Upper lobe of right lung (tissue), 1 donor: ENCODE measurements at places on chromosomes 2 and 18. TPM values are rescaled to one million over a fixed set of nuclear protein-coding genes. Genes with fewer than 3 reads are reported as not detected.
A peak's percentile ranks its signal among the peaks of the same experiment; 100 is the strongest.

DNA sequence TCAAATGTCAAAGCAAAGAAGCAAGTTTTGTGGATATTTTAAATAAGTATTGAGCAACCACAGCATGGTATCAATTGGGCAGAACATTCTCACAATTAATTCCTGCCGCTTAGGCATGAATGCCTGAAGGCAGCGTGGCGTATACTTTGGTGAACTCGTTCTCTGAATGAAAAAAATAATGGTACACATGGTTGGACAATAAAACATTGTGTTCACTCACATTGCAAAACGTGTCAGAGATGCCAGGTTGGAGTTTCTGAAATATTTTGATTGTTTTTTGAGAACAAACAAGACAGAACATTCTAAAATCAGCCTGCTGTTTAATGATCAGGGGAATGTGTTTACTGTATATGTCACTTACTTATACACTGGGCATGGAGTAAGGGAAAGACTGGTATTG is 254.2 kb downstream of the CDH2 start:
- DNase-seq = no peak

DNA sequence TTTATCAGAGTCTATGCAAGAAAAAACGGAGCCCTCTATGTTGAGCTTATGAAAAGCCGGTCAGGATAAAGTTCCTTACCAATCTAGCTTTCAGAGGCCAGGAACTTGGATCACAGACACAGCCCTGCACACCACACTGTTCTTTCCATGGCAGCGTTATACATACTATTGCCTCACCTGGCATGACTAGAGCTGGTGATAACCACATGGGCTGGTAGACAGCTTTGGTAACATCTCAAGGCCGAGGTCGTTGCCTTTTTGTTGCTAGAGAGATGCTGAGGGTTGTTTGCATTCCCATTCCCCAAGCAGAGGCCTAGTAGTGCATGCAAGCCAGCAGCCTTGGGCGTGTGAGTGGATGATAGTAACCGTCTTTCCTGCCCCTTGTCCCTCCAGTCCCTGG is 78.0 kb downstream of the ITGB1BP1 start:
- DNase-seq = no peak

DNA sequence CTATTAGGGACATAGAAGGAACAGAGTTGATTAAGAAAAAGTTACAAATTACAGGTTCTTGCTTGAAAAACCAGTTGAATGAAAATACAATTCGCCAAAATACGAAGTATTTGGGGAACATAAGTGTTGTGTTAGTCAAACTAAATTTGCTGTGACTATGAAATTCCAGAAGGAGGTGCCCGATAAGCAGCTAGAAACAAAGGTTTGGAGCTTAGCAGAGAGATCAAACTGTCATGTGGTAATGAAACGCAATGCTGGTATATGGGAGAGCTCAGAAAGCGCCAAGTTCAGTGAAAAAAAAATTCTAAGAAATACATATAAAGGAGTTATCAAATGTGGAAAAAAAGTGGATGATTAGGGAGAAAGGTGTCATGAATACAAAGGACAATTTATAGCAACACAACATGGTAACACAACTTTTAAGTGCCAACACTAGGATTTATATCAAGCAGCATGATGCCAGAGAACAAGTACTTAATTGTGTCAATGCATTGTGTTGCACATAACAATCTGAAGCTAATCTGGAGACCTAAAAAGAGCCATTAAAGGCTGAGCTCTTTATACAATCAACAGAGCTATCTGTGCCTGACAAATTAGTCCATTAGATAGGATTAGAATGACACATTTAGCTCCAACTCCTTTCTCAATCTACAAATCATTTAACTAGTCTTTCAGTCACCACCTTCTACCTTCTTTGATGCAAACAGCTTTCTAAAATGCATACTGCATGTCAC is 31.2 kb downstream of the SMAD2 start:
- DNase-seq = no peak

- no peak for DNase-seq
Measured at GRCh38 chr2:211367711-211368110, 811.3 kb downstream of the CPS1 start.

- no peak for DNase-seq
Measured at GRCh38 chr18:22538426-22538825, 120.7 kb upstream of the CTAGE1 start.

DNA sequence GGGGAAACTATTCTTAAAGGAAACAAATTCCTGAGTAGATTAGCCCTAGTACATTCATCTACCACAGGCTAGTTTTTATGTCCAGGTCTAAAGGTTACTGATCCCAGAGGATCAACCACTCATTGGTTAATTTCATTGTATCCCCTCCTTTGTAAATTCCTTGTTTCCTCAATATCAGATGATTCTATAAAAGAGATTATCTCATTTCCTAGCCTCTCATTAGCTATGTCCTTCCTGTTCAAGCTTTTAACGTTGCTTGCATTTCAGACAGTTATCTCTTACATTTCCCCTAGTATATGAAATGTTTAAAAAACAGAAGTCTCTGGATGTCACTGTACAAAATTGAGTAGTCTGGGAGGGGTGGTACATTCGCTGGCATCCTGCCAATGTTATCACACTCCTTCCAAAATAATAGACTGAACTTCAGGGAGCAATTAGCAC is 24.2 kb upstream of the ARMC9 start:
- no peak for DNase-seq

GRCh38 chr2:172101821-172102390 is 794 bp downstream of the DLX2 start:
- DNase-seq = no peak

- DNase-seq = peak; percentile 27
Measured at GRCh38 chr2:10226038-10226724, 76.5 kb upstream of the HPCAL1 start.

Gene CFAP210
- total RNA-seq = not detected

GRCh38 chr2:60118917-60119316 is 434.5 kb downstream of the BCL11A start:
- DNase-seq = no peak

GRCh38 chr2:29317801-29318485 is 202.7 kb downstream of the CLIP4 start:
- DNase-seq = no peak

Gene FBLN7
- total RNA-seq = 5.4 TPM

Gene HOXD12
- not detected for total RNA-seq
